ENCODE measurements at places on chromosomes 4 and X.

DNA sequence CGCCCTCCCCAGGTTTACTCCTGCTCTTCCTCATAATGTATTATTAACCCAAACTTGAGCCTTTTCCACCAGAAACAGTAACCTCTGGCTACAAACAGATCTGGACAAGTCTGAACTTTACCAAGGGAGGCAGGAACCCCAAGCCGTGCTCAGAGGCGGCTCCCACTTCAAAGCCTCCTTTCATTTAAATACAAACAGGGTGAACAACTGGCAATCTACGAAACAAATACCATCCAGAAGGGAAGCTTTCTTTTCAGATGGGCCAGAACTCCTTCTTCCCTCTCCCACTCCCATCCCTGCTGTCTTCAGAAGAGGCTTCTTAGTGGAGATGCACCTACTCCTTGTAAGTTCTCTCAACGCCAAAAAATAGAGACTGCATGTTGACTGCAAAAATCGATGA is 2.1 kb upstream of the GPC4 start:
- no peak for DNase-seq

DNA sequence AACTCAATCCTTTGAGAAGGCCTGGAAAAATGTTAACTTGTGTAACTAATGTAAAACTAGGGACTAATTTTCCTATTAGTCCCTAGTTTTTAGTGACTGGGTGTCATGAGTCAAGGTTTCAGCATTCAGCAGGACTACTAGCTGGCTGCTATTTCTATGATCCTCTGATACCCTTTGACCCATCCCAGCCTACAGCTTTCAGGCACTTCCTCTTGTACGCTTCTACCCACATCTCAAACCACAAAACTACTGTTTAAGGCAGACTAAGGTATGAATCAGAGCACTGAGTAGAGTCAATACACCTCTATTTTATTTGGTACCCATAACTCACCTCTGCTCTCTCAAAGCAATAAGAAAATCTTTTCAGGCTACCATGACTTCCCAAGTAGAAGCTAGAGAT is 809.6 kb downstream of the PDHA2 start:
- DNase-seq, result no peak

GRCh38 chrX:122501652-122502051 is 682.4 kb upstream of the GRIA3 start:
- no peak for DNase-seq

DNA sequence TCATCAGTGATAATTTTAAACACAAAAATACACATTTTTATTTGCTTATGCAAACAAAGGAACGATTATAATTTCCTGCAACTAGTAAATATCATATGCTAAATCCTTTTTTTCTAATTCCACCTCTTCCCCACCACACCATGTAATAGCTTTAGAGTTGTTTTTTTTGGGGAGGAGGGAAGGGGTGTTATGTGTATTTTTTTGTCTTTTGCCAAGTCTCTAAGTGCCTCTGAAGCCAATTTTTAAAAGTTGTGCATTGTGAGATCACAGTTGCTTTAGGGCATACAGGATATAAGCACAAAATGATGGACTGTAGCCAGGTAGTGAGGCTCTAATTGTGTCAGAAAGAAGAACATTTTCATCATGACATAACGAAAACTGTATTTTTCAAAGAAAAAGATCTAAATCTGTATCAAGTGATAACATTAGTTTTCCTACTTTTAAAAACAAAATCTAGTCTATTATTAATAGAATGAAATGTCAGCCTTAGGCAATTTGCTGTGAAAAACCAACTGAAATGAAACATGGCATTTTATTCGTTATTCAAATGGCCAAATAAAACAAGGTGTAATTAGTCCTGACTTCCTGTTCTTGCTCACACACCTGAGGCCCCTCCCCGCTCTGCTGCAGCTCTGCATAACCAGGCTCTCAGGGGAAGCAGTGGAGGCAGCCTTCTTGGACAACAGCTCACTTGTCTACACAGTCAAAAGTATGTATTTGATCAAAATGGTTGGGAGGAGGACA is 157.4 kb downstream of the PALLD start:
- DNase-seq, result no peak

- DNase-seq, result no peak
Observed at GRCh38 chr4:54173281-54173912, 55.7 kb upstream of the PDGFRA start.

DNA sequence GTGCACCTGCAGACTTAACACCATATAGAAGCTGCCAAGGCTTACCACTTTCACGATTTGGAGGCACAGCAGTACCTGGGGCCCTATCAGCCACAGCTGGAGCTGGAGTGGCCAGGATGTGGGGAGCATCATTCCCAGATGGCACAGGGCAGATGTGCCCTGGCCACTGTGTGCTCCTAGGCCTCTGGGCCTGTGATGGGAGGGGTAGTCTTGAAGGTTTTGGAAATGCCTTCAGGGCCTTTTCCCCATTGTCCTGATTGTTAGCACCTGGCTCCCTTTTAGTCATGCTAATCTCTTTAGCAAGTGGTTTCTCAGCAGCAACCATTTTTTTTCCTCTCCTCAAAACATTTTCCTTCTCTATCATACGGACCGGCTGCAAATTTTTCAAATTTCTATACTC is 490.2 kb downstream of the RAB28 start:
- no peak for DNase-seq

GRCh38 chrX:129013574-129013973 is 509.7 kb downstream of the SMARCA1 start:
- DNase-seq, result no peak

DNA sequence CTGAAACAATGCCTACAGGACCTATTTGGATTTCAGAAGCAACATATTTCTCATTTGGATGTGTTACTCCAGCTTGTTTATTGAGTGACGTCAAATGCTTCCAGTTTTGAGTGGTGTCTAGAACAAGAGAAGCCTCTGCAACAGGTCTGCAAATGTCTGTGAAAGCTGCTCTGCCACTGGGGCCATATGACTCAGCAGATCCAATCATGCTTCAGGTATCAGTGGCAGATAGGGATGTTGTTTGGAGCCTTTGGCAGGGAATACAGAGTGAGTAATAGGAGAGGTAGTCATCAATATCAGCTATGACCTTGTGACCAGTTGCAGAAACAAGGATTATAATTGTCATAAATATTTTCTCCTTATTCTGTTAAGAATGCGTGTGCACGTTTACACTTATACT is 141.1 kb upstream of the ZXDA start:
- DNase-seq, result no peak

- no peak for DNase-seq
Observed at GRCh38 chrX:42000836-42001235, 77.5 kb upstream of the CASK start.

GRCh38 chr4:153126137-153126536 is 78.1 kb upstream of the TRIM2 start:
- no peak for DNase-seq

GRCh38 chr4:139208404-139208945 is 31.5 kb upstream of the ELF2 start:
- DNase-seq, result no peak

Measured in stimulated activated naive CD8-positive, alpha-beta T cell treated with anti-CD3 and anti-CD28 coated beads, Interleukin-15, amount 100 ng/mL, for 72 hours (primary cell).